ENCODE measurements at places on chromosomes 6 and 20.

- no peak for DNase-seq
Observed at GRCh38 chr20:4234128-4234527, 218.8 kb upstream of the RNF24 start.

GRCh38 chr20:1945134-1945618, 48.7 kb downstream of the PDYN start:
- DNase-seq = no peak

- DNase-seq = no peak
Observed at GRCh38 chr20:17960927-17961586, 7.5 kb downstream of the SNX5 start.

- peak; percentile 21 for DNase-seq
Observed at GRCh38 chr20:20237093-20237959, 130.6 kb upstream of the INSM1 start.

DNA sequence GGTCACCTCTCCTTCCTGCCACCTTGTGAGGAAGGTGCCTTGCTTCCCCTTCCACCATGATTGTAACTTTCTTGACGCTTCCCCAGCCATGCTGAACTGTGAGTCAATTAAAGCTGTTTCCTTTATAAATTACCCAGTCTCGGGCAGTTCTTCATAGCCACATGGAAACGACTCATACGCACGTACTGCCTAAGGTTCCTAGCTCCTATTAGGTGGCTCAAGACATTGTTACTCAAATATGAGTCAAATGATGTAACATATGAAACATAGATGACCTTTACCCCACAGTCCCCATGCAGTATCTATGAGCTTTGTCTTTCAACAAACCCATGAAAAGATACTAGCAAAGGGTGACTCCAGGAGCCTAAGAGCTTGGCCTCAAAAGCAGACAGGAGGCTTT, 98.3 kb downstream of the SIM1 start:
- DNase-seq = no peak

GRCh38 chr6:170464080-170464479, 89.0 kb downstream of the PSMB1 start:
- no peak for DNase-seq

DNA sequence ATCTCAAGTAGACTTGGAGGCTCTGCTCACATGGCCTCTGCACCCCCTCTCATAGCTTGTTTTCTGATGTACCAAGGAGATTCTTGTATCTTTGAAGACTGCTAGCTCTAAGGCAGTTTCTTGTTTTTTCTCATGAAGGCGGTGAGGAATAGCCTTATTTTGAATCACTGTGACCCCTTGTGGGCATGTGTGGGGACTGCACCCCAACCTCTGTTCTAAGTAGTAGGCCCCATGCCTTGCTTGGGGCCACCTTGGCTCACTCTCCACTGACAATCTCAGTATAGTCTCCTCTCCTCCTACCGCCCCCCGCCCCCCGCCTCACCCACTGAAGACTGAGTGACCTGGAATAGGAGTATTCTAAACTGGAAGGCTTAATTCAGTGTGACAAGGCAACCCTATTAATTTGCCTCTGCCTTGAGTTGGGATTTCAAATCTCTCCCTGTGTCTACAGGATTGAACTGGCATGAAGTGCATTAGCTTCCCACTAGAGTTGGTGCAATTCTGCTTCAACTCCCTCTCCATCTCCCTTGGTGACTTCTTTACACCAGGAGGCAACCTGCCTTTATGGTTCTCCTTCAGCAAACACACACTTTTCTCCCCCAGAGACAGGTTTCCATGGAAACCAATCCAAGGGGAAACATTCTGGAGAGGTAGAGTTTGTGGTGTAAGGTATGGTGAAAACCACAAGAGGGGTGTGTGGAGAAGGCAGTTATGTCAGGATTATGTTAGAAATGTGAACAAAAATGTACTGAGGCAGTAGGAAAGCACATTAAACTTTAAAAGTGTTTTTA, 75.4 kb upstream of the ECI2 start:
- DNase-seq = peak; percentile 67

DNA sequence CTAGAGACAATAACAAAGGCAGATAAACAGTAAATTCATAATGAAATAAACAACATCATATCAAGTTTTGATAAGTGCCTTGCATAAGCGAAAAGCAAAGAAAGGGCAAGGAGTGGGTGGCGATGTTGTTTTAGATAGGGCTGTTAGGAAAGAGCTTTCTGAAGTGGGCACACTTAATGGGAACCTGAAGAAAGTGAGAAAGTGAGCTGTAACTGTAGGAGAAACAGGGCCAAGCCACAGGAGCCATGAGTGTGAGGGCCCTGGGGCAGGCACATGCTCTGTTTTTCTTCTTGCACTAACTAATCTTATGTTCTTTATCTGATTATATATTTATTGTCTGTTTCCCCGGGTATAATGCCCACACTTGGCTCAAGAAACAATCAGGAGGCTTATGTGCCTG, 193.4 kb upstream of the SUPT3H start:
- DNase-seq = no peak

- DNase-seq = no peak
Observed at GRCh38 chr20:41408986-41409385, 42.4 kb upstream of the EMILIN3 start.

DNA sequence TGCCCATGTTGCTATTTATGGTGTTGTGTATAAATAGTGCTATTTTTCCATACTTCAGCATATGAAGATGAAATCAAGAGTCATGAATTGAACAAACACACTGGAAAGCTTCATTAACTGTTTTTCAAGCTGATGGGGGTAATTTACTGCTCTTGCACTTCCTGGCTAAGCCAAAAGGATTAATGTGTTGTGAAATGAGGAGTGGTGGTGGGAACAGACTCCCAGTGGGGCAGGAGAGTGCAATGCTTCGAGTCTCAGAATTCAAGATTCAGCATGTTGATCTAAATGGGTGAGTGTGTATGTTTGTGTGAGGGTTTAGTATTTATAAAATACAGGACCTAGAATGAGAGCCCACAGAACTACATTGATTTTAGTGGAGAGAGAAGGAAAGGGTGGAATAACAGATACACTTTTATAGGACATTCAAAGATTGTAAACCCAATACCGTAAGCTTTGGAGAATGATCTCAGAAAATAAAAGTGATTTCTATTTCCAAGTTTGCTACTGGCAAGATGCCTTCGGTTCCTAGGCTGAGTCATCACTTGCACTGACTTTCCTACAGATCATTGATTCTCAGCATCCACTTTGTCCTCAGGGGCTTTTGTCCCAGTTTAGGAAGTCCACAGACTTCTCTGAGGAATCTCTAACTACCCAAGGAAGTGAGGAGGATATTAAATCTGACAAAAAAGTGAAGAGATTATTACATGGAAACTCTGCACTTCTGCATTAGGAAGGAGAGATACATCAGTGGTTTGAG, 303.6 kb downstream of the TRDN start:
- no peak for DNase-seq

- no peak for DNase-seq
Observed at GRCh38 chr6:359261-360035, 32.1 kb upstream of the IRF4 start.

- no peak for DNase-seq
Observed at GRCh38 chr6:136822046-136822375, 381 bp upstream of the PEX7 start.

GRCh38 chr20:62426699-62427131, 624 bp downstream of the RBBP8NL start:
- DNase-seq = no peak

DNA sequence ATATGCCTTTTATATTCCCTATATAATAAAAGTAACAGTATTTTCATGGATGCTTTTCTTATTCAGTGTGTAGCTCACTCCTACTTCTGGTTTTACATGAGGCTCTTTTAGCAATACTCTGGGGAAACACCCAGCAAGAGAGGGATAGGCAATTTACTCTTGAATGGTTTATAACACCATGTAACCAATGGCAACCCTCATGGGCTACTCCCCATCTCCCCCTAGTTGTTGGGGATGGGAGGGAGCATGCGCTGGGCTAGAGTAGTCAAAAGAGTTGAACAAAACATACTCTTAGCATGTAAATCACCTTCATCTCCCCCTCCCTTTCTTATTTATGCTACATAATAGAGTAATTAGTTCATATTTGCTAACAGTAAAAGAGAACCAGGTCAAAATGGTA, 140.1 kb upstream of the LRFN2 start:
- no peak for DNase-seq

- DNase-seq = no peak
Observed at GRCh38 chr6:44216677-44217331, at the start of gene MYMX. TSS of gene MYMX (plus strand) at chr6:44216926. CDS start at chr6:44217472, 546 bp downstream.

- no peak for DNase-seq
Observed at GRCh38 chr6:110731898-110732297, 83.4 kb downstream of the CDK19 start.

- no peak for DNase-seq
Observed at GRCh38 chr6:163195721-163196691, 218.5 kb upstream of the QKI start.

DNA sequence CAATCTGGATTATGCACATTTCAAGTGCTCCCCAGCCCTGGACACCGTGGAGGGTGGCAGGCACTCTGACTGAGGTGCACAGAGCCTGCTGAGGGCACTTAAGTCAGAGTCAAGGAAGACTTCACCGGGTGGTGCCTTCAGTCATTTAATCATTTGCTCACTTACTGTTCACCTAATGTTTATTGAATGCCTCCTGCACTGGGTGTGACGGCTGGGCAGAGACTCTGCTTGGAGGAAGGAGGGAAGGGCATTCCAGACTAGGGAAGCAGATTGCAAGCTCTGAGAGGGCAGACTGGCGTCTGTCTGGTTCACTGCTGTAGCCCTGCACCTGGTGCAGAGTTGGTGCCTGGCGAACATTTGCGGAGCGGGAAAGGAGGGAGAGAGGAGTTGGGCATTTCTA, 54.2 kb upstream of the FAM83D start:
- no peak for DNase-seq

- no peak for DNase-seq
Observed at GRCh38 chr20:11296221-11296620, 621.5 kb upstream of the BTBD3 start.

Data from activated CD4-positive, alpha-beta memory T cell treated with anti-CD3 and anti-CD28 coated beads, Interleukin-2, amount 10 ng/mL, durations not matched to agents 7 days and 5 days (primary cell).